ENCODE measurements at places on chromosomes 4 and X.

DNA sequence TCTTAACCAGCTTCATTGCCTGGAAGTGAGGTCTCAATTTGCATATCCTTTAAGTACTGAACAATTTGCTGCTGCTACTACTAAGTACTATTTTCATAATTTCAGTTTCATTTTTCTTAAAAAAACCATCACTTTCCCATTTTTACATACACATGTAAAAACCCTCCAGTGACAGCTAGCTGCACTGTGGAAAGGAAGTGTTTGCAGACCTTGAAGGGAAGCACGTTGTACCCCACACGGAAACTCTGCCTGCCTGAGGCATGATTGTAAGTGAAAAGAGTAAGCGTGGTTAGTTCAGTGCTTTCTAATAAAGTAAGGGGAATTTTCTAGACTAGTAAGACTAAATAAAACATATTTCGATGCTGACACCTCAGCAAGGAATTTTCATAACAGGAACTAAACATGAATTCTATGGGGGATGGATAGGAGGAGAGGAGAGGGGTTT is 103.6 kb downstream of the RAPGEF2 start:
- DNase-seq = no peak

DNA sequence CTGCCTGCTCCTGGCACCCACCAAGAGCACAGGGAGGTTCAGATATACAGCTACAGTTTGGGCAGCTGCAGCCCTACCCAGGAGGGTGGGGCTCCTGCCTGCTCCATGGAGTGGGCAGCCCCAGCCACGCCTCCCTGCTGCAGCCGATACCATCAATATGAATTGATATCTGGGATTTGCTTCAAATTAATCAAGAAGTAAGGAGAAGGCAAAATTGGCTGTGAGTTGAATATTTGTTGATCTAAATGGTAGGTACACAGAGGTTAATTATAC is 31.2 kb upstream of the ZNF280C start:
- DNase-seq = no peak

- no peak for DNase-seq
Observed at GRCh38 chr4:80058740-80059139, 14.3 kb downstream of the ANTXR2 start.

GRCh38 chr4:47071901-47072341 is 40.6 kb downstream of the GABRB1 start:
- DNase-seq = no peak

DNA sequence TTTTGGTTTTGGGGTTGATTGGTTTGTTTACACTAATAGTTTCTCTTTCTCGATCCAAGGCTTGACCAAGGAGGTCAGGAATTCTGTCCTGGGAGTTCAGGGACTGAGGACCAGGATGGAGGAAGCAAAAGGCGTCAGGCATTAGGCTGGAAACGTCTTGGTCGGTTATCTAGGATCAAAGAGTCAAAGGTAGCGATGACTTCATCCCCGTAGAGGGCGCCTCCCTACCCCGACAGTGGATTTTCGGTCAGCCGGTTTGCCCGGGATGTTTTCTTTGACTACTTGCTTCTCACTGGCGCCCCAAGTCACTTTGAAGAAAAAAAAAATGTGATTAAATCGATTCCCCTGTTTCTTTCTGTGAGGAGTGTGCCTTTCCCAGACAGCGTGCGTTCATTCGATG is 980 bp upstream of the FHDC1 start:
- no peak for DNase-seq

DNA sequence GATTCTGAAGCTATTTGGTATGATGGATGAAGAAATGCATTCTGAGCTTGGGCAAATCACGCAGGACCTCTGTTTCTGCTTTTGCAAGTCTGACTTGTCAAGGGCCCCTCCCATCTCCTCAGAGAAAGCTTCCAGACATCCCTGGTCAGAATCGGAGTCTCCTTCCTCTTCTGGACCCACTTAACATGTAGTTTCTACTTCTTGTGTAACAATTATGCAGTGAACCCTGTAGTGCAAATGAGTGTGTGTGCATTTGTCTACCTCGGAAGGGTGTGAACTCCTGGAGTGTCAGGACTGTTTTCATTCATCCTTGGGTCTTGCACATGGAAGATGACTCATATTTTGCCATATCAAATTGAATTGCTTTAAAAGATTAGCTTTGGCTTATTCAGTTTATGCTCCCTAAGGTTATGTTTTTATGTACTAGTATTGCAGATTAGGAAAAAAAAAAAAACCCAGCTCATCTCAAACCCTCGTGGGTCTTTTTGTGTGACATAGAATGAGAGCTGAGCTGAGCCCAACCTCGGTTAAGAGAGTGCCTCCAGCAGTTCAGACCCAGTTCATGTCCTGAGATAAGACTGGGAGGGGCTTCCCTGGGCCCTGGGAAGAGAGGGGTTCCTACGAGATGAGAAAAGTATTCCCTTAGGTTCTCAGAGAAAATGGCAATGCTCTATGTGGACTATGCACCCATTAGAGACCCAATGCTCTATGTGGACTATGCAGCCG is 61.1 kb upstream of the RPL34 start:
- DNase-seq = no peak

DNA sequence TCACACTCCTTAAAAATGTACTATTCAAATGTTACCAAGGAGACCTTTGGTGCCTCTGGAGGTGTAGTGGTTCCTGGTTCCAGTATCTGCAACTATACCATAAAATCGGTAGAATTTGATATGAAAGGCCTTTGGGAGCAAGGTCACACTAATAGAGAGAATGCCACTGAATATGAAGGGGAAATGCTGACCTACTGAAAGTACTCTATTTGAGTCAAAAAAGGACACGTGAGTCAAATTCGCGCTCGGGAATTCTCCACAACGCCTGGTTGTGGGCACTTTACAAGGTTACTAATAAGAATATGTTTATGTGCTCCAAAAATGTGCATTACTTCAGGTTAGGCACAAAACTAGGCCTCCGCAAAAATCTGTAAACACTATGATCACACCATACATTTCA is 39.5 kb upstream of the RELL1 start:
- no peak for DNase-seq

DNA sequence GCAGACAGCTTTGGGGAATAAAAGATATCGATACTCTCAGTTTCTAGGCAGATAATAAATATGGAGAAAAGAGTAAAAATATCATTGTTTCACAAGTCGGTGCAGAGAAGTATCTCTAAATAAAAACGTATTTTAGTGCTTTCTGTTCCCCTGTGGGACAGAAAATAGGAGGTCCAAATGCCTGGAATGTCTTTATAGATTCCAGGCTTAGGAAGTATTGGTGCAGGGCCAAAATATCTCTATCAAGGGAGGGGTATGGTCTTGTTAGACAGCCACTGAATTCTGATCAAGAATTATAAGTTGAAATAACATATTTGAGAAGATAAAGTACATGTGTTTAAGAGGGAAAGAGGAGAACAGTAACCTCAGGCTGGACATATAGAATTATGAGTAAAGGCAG is 596.4 kb downstream of the PCDH18 start:
- DNase-seq = no peak

DNA sequence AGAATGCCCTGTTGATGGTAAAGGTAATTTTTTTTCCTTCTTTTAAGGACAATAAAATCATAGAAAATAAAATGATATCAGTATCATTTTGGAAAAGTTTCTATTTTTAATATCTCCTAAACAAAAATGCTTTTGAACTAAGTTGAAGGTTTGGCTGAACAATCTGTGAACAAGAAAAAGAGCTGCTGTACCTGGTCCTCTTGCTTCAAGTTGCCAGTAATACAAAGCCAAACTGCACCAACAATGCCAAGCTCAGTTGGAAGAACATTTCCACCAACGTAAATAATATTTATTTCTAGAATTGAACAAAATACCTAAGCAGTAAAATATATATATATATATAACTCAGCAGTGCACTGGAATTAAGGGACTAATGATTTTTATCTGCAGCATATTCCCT is 132.8 kb downstream of the CAMK2D start:
- DNase-seq = no peak

GRCh38 chr4:187390646-187391045 is 604.9 kb upstream of the ZFP42 start:
- no peak for DNase-seq

GRCh38 chr4:180057299-180057721 is 2185.9 kb upstream of the TENM3 start:
- no peak for DNase-seq

DNA sequence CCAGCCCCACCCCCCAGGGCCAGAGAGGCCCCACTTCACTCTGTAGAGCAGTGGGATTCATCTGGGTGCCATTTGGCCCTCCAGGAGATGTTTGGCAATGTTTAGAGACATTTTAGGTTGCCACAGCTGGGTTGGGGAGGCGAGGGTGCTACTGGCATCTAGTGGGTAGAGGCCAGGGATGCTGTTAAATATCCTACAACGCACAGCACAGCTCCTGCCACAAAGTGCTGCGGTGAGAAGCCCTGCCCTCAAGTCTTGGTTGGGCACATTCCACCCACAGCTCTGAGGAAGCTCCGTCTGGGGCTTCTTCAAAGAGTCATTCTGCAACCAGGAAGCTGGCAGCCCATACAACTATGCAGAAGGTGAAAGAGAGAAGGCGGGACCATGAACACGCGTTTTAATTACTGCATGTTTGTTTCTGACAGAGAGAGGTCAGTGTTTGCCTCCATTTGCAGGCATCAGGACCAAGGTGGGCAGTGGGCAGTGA is 48.1 kb upstream of the FAM9C start:
- DNase-seq = peak; percentile 39

GRCh38 chr4:163810755-163811154 is 316.3 kb downstream of the TMA16 start:
- DNase-seq = no peak

GRCh38 chrX:24526616-24527015 is 61.5 kb downstream of the PDK3 start:
- DNase-seq = no peak

DNA sequence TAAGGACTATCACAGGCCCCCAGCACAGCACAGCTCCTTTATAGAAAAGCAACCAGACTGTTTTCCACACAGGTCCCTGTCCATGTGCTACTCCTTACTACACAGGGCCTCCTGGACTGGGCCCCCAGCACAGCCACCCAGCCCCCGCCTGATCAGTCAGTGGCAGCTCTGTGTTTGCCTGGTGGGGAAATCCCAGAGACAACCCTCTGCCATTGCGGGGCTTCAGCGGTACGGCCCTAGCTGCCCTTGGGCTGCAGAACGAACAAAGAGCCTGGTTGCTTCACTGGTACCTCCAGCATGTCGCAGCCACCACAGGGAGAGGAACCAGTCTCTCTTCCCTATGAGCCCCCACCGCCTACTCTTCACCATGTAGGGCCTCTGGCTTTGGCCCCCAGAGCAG is 30.7 kb downstream of the CBR4 start:
- no peak for DNase-seq

- no peak for DNase-seq
Observed at GRCh38 chr4:125338814-125339213, 24.1 kb downstream of the FAT4 start.

DNA sequence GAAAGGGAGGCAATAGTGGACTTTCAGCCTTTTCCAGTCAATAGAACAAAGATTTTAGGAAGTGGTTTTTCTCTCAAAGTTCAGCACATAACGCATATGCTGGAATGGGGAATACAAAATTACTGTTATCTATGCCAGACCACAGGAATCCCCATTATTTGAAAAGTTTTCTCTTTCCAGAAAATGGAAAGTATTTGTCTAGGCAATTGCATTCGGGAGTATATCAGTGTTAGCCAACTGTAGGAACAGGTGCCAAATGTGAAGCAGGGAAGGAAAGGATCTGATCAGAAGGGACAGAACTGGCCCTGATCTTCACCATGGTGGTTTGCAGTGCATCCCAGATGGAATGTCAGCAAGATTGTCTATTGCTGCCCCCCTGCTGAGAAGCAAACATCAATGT is 213.6 kb downstream of the CPE start:
- DNase-seq = no peak

GRCh38 chr4:36511785-36512184 is 230.4 kb downstream of the DTHD1 start:
- no peak for DNase-seq

- no peak for DNase-seq
Observed at GRCh38 chrX:10054396-10054795, 87.2 kb downstream of the CLDN34 start.

- DNase-seq = no peak
Observed at GRCh38 chr4:7581477-7581876, 146.7 kb upstream of the PSAPL1 start.

- DNase-seq = no peak
Observed at GRCh38 chrX:108022491-108023089, 22.3 kb upstream of the VSIG1 start.

GRCh38 chrX:53939127-53939526 is 105.1 kb downstream of the PHF8 start:
- no peak for DNase-seq

- DNase-seq = no peak
Observed at GRCh38 chr4:167028976-167029375, 205.3 kb downstream of the SPOCK3 start.

- DNase-seq = no peak
Observed at GRCh38 chrX:142999199-142999701, 26.5 kb upstream of the SPANXN4 start.

DNA sequence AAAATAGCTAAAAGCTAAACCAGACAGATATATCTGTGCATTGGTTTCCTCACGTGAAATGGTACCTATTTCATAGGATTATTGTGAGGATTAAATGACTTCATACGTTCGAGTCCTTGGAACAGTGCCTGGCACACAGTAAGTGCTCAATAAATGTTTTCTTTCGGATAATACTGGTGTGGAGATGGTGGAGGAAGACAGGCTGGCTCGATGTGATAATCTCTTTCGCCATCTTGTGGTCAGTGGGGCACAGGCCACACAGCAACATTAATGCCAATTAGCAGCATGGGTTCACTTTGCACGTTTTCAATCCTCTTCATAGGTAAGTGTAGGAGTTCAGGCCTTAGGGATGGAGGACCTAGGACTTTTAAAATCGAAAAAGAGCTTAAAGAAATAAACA is 9.3 kb downstream of the PAGE4 start:
- no peak for DNase-seq

- DNase-seq = no peak
Observed at GRCh38 chrX:42524379-42524778, 253.6 kb downstream of the PPP1R2C start.

GRCh38 chrX:24805201-24805600 is 111.5 kb downstream of the POLA1 start:
- DNase-seq = no peak

- DNase-seq = no peak
Observed at GRCh38 chr4:162229670-162230069, 65.9 kb upstream of the FSTL5 start.

- no peak for DNase-seq
Observed at GRCh38 chr4:147430111-147430510, 50.8 kb upstream of the EDNRA start.

DNA sequence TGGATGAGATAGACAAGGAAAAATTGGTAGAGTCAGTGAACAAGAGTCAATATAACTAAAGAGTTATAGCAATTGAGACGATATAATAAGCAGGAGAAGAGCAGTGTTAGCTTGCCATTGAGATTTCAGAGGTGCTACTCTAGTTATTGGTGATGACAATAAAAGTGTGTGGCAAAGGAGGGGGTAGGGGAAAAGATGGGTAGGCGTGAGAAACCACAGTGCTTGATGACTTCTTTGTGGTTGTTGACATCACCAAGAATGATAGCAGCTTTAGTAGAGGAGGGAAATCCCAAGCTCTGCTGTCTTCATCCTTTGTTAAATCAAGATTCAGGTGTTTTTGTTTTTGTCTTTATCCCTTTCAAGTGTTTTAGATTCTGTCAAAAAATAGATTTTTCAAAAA is 179.9 kb upstream of the PPP3CA start:
- DNase-seq = peak; percentile 10

All from stimulated activated CD4-positive, alpha-beta T cell treated with anti-CD3 and anti-CD28 coated beads, Interleukin-15, amount 100 ng/mL, for 1 hour (primary cell).